Left renal pelvis (tissue), 4 donors: ENCODE measurements at places on chromosomes 3 and 15.

GRCh38 chr3:140004271-140004670 lies 69.3 kb downstream of the CLSTN2 start:
- DNase-seq = no peak

GRCh38 chr3:117885011-117885441 lies 1149.6 kb downstream of the IGSF11 start:
- no peak for DNase-seq

- no peak for DNase-seq
Measured at GRCh38 chr3:85939074-85939482, 980.3 kb downstream of the CADM2 start.

- DNase-seq = no peak
Measured at GRCh38 chr3:183331498-183331897, 78.4 kb downstream of the B3GNT5 start.

DNA sequence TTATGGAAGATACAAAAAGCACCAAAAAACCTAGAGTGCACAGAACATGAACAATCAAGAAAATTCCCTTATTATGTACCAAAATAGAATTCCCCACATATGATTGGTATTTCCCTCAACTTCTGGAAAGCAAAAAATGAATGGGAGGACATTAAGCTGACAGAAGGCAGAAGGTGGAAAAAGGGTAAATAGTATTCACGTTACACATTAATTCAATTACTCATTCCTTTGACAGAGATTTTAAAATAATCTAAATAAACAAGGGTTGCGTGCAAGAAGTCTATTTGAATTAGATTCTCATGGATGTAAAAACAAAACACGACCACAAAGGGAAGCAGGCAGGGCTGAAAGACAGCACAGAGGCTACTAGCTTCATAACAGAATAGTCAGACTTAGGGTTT lies 260.5 kb upstream of the ZPLD1 start:
- DNase-seq = no peak

- no peak for DNase-seq
Measured at GRCh38 chr15:79329171-79329611, 18.3 kb downstream of the TMED3 start.

DNA sequence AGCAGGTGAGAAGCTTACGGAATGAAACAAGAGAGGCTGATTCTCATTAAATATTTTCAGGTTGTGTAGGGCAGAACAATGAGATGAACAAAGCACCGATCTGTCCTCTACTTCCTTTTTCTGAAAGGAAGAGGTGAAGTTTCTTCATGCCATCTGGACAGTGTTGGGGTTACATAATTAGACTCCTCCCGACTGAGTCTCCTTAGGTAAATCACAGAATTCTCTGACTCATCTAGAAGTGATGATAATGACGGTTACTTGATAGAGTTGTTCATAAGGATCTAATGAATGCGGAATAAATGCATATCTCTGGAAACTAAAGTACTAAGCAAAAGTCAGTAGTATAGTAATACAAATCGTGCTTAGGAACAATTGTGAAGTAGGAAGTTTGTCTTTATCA lies 21.2 kb downstream of the CRTC3 start:
- DNase-seq = no peak

GRCh38 chr15:79724312-79724711 lies 172.5 kb downstream of the MTHFS start:
- DNase-seq = no peak

DNA sequence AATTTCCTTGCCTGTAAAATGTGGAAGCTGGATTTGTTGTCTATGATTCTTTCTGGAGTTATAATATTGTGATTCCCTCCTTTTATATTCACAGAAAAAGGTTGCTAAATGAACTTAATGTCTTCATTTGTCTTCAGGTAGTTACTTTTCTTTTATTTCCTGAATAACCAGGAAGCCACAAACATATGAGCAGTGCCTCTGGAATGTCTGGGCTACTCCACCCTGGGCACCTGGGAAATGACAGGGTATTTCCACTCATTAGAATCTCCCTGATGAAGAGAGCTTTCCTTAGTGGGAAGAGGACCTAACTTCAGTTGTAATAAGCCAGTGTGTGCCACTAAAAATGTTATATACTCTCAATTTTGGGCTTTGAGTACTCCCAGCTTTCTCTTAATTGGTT lies 3.8 kb upstream of the SLMAP start:
- DNase-seq = no peak

DNA sequence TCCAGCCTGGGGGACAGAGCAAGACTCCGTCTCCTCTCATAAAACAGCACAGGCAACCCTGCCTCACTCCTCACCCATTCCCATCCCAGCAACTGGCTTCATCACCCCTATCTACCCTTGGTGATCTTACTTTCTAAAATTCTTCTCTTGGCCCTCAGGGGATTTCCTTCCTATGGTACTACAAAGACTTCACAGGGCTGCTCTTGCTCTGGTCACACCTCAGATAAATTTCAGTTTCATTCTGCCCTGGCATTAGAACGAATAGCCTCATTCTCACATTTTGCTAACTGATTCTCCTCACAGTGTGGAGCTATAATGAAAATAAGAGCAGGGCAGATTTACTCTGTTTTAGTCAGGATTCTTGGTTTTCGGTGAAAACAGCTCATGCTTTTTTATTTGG lies 22.1 kb upstream of the CRBN start:
- no peak for DNase-seq

DNA sequence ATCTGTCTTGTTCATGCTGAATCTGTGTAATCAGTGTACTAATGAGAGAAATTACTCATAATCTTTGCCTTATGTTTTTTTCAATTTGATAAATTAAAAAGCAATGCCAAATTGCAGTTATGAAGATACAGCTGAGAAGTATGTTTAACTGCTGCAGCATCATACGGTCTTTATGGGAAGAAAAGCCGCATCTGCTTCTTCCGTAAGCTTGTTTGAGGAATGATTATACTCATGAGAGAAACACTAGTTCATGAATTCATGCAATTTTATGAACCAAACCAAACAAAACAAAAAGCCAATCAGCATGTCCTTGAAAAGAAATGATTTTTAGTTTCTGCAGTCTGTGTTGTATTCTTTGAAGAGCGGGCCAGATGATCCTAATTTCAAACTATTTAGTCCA lies 275.9 kb upstream of the ARHGEF26 start:
- no peak for DNase-seq

DNA sequence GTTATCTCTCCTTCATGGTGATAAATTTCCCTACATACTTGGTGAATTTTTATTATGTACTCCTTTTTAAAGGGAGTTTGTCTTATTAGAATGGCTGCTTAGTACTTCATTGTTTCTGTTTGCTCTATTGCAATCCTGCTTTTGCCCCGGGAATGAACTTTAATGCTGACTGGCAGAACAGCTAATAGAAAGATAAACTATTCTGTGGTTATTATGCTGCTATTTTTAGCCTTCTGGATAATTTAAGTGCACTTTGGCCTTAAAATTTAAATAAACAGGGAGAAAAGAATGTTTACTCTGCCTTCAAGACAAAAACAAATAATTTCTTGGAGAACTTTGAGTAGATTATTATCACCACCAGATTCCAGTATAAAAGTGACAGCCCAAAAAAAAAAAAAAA lies 413.8 kb upstream of the CCDC54 start:
- peak; percentile 35 for DNase-seq

GRCh38 chr3:9986230-9986725 lies 363 bp downstream of the EMC3 start:
- DNase-seq = no peak

DNA sequence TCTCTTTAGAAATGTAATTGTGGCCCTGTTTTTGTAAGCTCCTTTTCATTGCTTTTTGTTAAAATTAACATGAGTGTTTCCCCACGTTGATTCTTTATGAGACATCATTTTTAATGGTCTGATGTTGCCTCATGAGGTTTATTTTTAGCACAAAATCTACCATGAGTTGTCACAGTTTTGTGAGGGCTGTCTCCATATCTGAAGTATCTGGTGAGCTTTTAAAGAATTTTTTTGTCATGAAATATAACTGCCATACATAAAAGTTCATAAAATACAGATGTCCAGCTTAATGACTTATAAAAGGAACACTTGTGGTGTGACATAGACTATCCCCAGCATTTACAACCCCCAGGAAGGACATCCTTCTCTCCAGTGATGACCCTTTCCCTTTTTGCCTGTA lies 34.3 kb upstream of the CEMIP start:
- DNase-seq = no peak

- no peak for DNase-seq
Measured at GRCh38 chr15:39864116-39864515, 56.0 kb downstream of the GPR176 start.

- no peak for DNase-seq
Measured at GRCh38 chr3:25944329-25944728, 154.4 kb downstream of the OXSM start.

- no peak for DNase-seq
Measured at GRCh38 chr3:172259111-172259541, 189.1 kb downstream of the GHSR start.

GRCh38 chr15:43966646-43967045 lies 139.8 kb downstream of the WDR76 start:
- DNase-seq = no peak

DNA sequence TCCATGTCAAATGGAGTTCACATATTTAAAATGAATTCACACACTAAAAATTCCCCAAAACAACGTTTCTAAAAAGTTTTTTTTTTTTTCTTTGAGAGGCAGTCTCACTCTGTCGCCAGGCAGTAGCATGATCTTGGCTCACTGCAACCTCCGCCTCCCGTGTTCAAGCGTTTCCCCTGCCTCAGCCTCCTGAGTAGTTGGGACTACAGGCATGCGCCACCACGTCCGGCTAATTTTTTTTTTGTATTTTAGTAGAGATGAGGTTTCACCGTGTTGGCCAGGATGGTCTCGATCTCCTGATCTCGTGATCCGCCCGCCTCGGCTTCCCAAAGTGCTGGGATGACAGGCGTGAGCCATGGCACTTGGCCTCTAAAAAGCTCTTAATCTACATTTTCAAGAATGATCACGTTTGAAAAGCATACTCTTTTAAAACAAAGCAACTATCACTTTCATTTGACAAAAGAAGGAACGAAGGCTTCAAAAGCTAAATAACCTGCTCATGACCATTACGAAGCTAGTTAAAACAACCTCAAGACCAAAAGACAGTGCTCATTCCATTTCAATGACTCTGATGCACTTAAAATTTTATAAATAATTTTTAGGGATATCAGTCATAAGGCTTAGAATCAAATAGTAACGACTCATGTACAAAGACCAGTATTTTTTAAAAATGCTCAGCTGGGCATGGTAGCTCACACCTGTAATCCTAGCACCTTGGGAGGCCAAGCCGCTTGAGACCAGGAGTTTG lies 5.5 kb downstream of the UBE3A start:
- DNase-seq = no peak

DNA sequence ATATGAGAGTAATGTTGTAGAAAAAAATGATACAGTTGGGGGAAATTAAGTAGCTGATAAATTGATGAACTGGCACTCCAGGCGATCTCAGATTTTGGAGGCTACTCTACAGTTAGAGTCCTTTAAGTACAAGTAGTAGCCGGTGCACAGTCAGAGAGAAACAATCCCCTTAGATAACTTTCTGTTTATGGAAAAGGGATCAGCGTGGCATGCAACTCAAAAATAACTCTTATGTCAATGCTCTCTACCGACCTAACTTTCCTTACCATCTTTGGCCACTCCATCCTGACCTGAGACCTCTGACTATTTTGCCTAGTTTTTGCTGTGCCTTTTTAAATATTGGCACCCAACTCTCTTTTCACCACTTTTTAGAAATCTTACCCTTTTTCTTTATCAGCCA lies 299.6 kb downstream of the UNC13C start:
- DNase-seq = no peak

DNA sequence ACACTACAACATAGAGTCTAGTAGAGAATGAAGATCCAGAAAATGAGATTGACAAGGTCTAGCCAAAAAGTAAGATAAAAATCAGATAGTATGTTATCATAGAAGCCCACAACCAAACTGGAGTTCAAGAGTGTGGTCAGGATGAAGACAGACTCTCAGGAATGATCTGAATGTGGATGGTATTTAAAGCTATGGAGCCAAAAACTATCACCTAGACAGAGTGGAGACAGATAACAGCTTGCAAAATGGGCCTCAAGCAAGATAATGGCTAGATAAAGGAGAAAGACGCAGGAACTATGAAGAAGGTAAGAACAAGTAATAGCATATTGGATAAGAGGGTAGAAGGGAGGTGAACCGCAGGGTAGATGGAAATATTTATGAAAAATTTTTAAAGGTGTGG lies 35.4 kb downstream of the ZMAT3 start:
- no peak for DNase-seq

DNA sequence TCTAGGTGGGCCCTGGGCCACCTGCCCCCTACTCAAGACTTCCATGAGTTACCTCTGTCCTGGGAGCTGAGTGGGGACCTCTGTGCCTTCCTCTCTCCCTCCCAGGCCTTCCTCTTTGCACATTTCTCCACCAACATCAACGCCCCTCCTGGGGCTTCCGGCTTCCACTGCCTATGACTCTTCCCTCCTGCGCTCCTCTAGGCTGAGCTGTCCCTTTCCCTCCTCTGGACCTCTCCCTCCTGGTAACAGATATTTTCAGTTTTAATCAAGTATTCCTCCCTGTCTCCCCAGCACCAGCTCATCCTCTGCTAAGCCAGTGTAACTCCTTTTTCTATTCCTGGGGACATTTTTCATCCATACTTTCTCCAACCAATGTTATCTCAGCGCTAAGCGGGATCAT lies 160.4 kb downstream of the RAB11A start:
- DNase-seq = no peak

DNA sequence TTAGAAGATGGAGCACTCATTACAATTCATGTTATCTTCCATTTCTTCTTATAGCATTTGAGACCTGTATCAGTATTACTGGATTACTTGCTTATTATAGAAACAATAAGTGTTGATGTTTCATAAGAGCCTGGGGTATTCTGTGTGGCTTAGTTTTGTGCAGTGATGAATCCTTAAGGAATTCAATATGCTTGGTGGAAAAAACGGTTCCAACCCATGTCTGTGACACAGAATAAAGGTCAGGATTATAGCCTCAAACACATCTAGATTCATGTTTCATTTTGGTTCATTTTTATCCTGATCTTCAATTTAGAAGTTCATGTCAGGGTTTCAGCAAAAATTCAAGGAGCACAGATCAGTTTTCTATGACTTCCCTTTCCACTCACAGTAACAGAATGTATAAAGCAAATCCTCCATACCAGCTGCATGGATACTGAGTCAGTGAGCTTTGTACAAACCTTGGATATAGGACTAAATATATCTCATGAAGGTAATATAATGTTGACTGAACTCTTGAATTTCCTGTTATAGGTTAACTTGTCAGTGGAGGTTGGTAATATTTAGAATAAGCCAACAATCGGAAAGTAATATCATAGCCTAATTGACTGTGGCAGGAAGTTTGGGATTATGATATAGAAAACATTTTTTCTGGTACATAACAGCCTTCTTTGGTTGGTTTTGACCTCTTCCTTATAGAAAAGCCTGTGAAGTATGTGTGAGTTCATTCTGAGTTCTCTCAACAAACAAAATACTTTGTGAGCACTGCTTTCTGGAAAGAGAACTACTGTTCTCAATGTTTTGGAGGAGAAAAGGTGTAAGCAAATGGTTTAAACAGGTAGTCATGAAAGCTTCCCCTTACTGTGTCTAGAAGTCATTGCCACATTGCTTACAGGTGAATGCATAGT lies 218.2 kb upstream of the TPM1 start:
- no peak for DNase-seq
